ENCODE measurements at places on chromosomes 1 and 21.

DNA sequence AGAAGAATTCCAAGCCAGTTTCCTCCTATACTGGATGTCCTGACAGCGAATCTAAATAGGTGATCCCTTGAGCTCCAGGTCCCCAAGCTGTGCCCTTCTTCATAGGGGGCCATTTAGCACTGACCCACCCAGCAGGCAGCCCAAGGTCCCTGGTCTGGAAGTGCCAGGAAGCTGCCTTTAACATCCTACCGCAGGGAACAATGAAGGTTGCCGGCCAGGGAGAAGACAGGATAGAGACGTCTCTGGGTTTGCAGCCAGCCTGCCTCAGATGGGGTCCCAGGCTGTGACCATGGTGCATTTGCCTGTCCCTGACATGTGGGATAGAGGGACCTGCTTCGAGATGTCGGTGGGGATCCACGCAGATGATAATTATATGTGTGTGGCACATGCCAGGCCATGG lies 2.7 kb upstream of the RIPK4 start:
- DNase-seq, result no peak

DNA sequence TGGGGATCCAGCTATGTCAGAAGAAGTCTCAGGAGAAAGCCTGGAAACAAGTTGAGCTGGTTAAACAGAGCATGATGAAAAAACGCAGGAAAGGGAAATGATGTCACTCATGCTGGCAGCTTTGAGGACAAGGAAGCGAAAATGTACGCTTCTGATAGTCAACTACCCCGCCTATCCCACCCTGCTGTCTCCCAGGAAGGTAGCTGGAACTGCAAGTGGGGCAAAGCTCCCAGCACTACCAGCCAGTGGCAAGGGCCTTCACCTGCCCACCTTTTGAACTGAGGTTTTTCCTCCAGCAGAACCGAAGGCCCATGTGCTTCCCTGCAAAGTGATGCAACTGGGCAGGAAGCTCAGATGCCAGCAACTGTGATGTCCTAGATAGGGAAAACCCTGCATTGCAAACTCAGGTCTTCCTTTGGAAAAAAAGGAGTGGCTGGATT lies 6.3 kb upstream of the IL20 start:
- DNase-seq, result no peak

DNA sequence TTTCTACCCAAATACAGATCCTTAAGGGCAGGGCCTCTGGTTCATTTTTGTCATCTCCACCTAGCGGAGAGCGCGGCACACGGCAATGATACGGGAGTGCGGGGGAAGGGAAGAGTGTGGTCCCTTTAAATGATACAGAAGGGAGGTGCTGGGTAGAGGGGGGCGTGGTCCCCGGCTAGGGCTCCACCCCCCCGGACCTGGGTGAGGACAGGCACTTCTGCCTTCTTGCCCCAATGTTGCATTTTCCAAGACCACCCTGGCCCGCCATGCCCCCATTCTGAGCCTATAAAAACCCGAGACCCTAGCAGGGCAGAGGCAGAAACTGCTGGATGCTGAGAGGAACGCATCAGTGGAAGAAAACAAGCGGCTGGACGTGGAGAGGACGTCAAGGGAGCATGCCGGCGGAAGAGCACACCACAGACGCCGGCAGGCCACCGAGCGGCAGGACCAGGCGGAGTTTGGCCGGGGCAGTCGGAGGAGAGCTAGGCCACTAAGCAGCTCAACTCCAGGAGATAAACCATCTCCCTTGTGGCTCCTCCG lies 30.0 kb downstream of the LRRC3 start:
- no peak for DNase-seq

DNA sequence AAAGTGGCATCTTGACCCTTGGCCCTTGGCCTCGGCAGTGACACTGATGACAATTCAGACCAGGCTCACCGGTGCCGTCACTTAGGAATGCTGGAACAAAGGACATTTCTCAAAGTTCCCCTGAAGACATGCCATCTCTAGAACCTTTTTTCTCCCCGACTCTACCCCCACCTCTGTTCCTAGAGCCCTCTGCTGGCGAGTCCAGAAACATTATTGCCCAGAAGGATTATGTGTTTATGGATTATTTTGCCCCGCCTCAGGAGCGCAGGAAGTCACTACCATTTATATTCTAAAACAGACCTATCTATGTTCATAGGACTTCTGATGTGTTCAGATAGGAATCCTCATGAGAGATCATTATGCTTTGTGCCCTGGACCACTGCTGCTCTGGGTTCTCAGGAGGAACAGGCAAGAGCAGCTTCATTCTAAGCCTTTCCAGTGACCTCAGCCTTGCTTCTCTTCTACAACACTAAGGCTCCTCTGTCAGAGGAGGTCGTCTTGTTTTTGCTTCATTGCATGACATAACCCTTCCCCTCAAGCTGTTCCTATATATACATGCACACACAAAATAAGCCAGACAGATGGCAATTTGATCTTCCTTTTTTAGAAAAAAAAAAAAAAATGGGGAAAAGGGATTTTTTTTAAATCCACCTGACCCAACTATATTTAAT lies 12.4 kb upstream of the SHISA4 start:
- DNase-seq, result peak; percentile 22

- DNase-seq, result peak; percentile 9
Measured at GRCh38 chr1:57530206-57530910, 106.5 kb upstream of the DAB1 start.

DNA sequence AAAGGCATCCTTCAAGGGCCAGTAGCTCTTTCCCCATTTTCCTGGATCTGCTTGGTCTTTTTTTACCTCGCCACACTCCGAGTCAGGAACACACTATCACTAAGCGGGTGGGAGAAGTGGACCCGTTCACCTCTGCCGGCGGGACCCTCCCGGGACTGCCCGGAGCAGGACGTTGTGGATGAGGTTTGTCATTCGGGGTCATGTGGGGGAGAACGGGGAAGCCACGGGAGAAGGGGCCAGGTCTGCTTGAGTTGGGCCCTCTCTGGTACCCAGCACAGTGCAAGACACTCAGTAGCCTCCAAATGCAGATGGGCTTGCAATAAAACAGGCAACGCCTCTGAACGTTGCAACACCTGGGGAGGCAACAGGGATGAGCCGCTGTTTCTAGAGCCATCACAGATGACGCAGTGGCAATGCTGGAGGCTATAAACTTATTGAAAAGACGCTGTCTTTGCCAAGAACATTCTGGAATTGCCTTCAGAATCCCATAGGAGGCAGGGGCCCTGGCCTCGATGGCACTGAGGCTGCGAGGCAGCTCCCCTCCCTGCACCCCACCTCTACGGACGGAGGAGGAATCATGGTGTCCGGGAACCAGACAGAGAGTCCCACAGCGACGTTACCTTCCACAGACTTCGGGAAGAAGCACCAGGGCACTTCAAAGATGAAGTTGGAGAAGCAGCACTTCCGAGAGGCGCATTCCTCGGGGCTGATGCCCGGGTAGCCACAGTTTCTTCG lies 3.8 kb downstream of the TFF2 start:
- no peak for DNase-seq

GRCh38 chr1:231395076-231395997 lies 26.8 kb downstream of the EGLN1 start:
- no peak for DNase-seq

GRCh38 chr1:89708751-89709375 lies 75.9 kb downstream of the LRRC8C start:
- no peak for DNase-seq

GRCh38 chr1:242455052-242455361 lies 69.5 kb downstream of the PLD5 start:
- DNase-seq, result no peak

DNA sequence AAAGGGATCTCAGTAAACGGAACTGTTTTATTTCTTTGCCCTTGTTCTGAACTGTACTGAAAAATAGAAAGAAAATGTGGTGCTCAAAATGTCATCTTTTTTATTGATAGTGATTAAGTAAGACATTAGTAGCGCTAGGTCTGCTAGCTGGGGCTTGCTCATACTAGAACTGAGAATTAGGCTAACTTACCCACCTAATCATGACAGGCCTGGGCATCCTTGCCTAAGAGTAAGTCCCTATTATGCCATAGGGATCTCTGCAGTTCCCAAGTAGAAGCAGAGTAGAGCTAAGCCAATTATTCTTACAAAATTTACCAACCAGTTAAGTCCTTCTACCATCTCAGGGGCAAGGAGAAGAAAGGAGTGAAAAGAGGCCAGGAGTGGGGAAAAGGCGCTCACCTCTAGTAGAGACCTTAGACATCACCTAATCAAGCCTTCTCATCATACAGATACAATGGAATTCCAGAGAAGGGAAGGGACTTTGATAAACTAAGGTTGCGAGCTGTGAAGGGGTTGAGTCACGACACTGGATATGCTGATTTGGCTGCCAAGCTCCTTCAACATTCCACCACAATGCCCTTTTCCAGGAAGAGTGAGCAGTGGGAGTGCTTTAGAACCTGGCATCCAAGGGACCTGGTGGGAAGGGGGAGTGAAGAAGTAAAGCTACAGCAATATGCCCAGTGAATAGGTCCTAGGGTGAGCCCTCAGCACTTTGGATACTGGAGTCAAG lies 27.7 kb upstream of the RPTN start:
- no peak for DNase-seq

DNA sequence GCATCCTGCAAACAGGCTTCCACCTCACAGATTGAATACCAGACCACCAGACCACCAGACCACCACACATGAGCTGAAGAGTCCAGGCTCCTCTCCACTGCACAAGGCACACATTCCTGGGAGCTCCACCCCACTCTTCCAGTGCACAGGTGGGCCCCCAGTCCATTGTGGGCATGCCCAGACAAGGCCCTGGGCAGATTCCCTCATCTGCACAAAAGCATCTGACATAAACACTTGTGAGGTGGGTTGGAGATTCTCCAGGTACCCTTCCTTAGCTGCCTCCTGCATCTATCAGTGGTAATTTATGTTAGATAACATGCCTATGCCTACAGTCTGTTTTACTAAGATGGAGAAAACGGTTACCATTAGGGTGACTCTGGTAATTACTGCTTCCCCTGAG lies 11.6 kb upstream of the CTBS start:
- no peak for DNase-seq

DNA sequence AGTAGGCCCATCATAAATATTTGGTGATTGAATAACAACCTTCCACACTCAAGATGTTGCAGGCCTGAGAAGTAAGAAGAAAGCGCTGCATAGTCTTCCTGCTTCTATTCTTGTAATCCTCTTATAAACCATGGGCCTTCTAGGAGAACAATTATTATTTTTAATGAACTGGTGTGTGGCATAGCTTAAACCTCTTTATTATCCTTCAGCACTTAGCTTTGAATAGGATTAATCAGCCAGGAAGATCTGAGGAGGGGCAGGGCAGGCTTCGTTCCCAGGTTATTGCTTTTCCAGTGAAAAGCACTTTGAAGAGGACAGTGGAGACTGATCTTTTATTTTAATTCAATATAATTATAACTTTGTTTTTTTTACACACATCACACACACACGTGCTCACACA lies 42.3 kb downstream of the KIF26B start:
- no peak for DNase-seq

- no peak for DNase-seq
Measured at GRCh38 chr1:216205176-216205575, 218.1 kb downstream of the USH2A start.

DNA sequence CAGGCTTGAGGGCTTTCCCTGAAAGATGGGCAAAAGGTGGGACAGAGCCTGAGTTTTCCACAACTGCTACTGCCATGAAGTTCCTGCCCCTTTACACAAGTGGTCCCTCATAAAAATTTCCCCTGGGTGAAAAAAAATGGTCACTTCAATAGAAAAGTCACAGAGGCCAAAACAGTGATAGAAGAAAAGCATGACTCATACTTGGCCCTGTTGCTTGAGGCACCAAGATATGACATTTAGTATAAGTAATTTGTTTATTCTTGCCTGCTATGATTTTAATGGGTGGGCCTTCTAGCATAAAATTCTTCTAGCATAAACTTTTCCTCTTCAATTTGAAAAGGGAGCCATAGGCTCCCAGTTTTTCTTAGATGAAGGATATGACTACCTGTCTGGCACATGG lies 280.2 kb downstream of the DPYD start:
- no peak for DNase-seq

DNA sequence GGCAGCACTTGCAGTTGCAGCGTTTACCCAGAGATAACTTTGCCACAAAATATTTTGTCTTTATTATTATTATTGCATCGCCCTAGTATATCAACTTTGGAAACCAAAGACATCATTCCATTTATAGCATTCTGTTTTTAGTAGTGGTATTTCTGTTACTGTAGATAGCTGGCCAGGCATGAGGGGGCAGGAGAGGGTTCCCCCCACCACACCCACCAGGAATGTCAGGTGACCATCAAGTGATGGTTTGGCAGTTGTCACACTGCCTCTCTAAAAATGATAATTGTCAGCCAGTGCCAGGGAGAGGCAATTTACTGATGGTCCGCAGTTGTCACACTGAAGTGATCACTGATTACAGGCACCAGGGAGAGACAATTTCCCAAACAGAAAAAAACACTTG lies 135.6 kb downstream of the TSEN15 start:
- DNase-seq, result no peak

- no peak for DNase-seq
Measured at GRCh38 chr1:248736977-248737376, 18.6 kb downstream of the LYPD8 start.

DNA sequence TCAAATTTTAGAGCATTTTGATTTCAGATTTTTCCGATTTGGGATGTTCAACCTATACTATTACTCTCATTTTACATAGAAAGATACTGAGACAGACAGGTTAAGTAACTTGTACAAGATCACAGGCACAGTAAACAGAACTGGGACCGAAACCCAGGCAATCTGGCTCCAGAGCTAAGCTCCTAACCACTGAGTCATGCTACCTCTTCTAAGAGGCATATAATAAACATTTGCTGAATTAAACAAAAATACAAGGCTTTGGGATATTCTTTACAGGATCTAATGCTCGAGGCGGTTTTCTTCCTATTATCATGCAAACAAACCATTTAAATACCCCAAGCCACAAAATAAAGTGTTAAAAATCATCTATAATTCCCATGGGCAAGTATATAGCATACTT lies 50.3 kb downstream of the MCOLN2 start:
- no peak for DNase-seq

GRCh38 chr1:87176514-87176913 lies 152.2 kb upstream of the LMO4 start:
- no peak for DNase-seq

DNA sequence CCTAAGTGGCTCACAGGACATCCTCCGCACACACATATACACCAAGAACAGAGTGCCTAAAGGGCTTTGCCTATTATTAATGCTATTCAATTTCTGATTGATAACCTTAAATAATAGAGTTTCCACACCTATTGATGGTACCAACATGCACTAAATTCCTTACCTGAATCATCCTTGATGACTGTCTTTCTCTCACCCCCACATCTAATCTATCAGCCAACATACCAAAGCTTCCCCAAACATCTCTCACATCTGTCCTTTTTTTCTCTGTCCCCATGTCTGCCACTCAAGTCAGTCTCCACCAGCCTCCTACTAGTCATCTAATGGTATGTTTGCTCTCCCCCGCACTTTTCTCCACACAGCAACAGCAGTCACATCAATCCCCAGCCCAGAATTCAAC lies 174.4 kb downstream of the DSCAM start:
- no peak for DNase-seq

GRCh38 chr1:184891440-184891839 lies 82.9 kb downstream of the NIBAN1 start:
- DNase-seq, result no peak

GRCh38 chr1:92259350-92259749 lies 39.4 kb downstream of the GLMN start:
- DNase-seq, result no peak

GRCh38 chr1:116945421-116945820 lies 35.7 kb downstream of the PTGFRN start:
- DNase-seq, result no peak
